Omental fat pad (tissue), 4 donors: ENCODE measurements at places on chromosomes 2 and 18. TPM values are rescaled to one million over a fixed set of nuclear protein-coding genes. Genes with fewer than 3 reads are reported as not detected.

The LYPD1 gene
- total RNA-seq, result 0.48 TPM

The RAB17 gene
- 0.84 TPM for total RNA-seq

The GDF7 gene
- total RNA-seq, result 0.19 TPM

The CHN1 gene
- total RNA-seq, result 9.7 TPM

The PLCL1 gene
- 9.9 TPM for total RNA-seq

The NAT8 gene
- not detected for total RNA-seq

The TACR1 gene
- 4.1 TPM for total RNA-seq

The NPHP1 gene
- 4.1 TPM for total RNA-seq

The AFG3L2 gene
- 41.9 TPM for total RNA-seq

The SERPINB13 gene
- not detected for total RNA-seq

- DNase-seq, result no peak
These were observed 98.1 kb downstream of the SP3 start for GRCh38 chr2:173866874-173867618.

DNA sequence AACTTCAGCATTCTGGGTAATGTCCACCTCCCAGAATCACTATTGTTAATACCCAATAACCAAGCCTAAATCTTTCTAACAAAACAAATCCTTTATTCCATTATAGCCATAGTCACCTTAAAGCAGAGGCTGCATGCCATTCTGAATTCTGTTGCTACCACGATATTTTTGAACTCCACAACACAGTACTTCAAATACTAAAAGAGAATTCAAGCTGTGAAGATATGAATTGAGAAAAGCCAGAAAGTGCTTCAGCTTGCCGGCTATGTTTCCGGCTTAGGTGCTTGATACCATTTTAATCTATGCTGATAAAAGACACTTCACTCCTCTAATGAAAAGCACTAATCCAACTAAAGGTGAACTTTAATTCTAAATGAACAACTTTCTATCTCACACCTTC lies 41.3 kb downstream of the GAREM1 start:
- no peak for DNase-seq

GRCh38 chr2:104523921-104524320 lies 330.0 kb upstream of the POU3F3 start:
- DNase-seq, result no peak

DNA sequence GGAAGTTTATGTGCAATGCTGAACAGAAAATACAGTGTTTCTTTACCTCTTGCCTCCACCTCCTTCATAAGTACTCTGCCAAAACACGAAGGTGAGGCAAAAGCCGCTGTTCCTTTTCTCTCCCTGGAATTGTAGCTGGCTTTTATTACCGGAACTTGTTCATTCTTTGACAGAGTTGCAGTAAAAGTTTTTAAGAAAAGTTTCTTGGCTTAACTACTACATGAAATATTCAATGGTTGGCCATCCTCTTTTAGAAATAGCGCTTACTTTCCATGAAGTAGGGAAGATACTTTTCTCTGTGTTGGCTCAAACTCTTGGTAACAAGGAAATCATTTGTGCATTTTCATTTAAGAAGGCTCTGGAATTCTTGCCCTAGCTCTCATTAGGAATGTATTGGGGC lies 950.7 kb upstream of the FANCL start:
- no peak for DNase-seq

DNA sequence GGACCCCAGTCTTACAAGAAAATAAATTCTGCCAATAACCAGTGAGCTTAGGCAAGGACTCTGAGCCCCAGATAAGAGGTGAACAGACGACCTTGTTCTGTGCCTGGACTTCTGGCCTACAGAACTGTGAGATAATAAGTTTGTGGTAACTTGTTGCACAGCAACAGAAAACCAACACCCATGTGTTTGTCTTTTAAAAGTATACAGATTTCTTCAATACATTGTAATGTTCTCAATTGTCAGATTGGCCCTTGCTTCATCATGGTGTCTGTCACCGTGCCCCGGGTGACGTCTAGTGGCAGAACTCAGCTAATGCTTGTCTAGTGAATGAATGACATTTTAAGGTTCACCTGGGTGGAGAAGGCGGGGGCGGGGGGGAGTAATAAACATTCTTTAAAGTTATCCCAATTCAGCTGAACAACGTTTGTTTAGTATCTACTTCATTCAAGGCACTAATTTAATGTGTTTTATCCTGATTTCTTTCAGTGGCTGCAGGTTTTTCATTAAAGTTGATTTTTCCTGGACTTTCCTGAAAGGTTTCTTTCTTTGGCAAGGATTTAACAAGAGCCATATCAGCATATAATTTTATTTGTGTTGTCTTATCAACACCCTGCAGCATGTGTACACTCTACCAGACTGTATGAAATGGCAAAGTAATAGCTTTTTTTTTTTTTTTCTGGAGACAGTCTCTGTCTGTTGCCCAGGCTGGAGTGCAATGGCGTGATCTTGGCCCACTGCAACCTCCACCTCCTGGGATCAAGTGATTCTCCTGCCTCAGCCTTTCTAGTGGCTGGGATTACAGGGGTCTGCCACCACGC lies 123.8 kb upstream of the DLX2 start:
- no peak for DNase-seq

GRCh38 chr2:23606196-23606595 lies 221.2 kb downstream of the KLHL29 start:
- no peak for DNase-seq

DNA sequence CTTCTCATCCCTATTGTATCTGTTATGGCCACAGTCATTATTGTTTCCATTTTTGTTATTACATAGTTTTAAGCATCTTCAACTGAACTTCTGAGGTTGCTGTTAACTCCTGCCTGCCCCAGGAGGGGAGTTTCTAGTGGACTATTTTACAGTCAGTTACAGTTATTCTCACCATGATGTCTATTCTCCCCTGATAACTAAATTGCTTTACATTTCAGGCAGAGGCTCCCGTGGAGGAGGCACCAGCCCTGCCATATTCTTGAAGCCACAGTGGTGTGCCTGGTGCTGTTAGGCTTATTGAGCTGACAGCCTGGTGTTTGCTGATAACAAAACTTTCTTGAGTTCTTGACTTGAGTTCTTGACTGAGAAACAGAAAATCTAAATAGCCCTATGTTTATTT lies 256.4 kb downstream of the TFCP2L1 start:
- no peak for DNase-seq

DNA sequence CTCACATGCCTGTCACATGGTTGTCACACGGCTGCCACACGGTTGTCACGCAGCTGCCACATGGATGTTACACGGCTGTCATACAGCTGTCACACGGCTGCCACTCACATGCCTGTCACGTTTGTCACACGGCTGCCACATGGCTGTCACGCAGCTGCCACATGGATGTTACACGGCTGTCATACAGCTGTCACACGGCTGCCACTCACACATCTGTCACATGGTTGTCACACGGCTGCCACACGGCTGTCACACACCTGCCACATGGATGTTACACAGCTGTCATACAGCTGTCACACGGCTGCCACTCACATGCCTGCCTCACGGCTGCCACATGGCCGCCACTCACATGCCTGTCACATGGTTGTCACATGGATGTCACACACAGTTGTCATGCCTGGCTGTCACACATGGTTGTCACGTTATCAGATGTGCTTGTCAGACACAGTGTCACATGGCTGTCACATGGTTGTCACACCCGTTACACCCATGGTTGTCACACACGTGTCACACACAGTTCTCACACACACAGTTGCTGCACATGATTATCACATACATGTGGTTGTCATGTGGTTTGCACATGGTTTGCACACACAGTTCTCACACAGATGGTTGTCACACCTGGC lies 19.4 kb downstream of the KCNG2 start:
- no peak for DNase-seq

DNA sequence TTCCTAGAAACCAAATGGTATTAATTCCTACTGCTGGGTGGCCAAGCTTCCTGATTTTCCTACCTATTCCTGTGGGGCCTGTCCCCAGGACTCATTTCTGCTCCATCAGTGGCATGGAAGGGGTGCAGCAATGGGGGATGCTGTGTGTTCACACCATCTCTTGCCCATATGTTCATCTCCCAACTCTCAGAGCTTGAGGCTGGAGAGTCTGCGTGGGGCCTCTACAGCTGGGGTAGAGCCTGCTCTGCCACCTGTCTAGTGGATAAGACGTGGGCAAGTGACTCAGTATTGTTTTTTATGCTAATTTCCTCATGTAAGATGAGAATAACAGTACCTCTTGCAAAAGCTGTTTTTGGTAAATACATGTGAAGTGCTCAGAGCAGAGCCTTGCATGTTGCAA lies 149.8 kb downstream of the ACTR3 start:
- no peak for DNase-seq

DNA sequence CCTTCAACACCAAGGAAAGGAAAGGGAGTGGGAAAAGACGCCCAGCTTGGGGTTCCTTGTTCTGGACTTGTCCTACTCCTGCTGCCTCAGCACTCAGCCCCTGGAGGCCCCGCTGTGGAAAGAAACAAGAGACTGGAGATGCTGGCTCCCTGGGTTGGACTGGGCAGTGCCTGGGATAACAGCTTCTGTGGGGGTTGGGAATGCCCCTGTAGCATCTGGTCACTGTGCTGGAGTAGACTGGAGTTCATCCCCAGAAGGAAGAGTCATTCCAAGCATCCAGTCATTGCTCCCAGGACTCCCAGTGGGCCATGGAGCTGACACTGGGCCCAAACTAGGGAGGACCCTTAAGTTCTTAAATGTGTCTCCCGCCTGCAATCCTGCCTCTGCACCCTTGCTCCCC lies 129.3 kb upstream of the HAAO start:
- DNase-seq, result peak; percentile 20

DNA sequence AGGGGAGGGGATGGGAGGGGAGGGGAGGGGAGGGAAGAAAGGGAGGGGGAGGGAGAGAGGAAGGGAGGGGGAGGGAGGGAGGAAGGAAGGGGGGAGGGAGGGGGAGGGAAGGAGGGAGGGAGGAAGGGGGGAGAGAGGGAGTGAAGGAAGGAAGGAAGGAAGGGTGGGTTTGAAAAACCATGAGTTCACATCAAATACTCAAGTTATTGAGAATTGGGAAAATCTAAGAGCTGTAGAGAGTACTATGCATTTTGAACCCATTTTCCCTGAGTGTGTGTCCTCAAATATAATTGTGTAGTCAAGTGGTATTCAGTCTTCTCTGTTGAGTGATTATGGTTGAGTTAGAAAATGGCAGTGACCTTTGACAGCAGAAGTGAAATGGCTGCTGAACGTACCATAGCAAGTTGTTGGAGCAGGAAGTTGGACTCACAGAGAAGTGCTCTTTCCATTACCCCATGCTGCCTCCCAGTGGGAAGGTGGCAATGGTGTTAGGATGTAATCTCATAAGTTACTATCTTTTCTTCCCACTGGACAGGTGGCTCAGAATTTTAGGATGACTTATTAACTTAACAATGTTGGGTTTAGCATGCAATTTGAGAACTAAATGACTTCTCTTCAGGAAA lies 214.6 kb downstream of the SETBP1 start:
- DNase-seq, result no peak

DNA sequence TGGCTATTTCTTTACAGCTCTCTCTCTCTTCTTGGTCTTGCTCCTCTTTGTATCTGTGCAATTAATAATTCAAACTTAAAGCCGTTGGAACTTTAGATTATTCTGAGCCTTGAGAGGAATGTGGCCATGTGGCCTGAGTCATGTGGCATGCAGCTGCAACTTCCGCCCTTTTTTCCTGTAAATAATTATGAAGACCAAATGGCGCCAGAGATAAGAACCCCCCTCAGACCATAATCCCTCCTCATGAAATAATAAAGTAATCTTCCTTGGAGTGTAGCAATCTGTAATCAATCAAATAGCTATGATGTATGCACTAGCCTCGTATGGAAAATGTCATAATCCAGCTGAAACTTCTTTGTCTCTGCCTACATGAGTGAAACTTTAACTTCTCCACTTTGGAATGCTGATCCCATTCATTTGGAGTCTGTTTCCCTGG lies 13.5 kb upstream of the TWSG1 start:
- DNase-seq, result no peak

GRCh38 chr18:13998571-13998970 lies 83.2 kb upstream of the MC2R start:
- DNase-seq, result no peak

DNA sequence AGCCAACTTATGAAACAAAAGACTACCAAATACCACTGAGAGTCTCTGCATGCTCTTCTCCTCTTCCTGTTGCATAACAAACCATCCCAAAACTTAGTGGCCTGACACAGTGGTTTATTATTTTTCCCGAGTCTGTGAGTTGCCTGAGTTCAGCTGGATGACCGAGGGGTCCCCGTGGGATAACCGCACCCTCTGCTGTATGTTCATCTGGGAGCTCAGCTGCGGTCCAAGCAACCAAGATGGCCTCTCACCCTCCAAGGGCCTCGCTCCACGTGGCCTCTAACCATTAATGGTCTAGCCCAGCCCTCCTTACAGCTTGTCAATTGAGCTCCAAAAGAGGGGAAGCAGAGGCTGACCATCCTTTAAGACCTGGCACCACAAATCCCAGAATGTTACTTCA lies 17.1 kb downstream of the ITM2C start:
- DNase-seq, result no peak

DNA sequence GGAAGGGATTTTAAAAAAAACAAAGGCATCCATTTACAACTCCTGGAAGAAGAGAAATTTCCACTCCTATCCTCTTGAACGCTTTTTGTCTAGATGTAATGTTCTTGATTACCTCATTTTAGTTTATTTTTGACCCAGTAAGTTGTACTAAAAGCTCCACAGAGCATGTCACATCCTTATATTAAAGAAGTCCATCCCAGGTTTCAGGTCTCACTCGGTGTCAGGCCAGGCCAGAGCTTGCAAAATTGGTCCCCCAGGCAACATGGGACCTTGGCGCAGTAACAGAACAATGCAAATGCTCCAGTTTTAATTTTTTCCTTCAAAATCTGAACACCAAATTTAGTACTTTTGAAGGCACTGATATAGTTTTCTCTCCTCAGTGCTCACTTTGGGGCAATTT lies 218.4 kb upstream of the REV1 start:
- DNase-seq, result no peak

GRCh38 chr2:42924418-42924886 lies 132.1 kb upstream of the HAAO start:
- peak; percentile 66 for DNase-seq

DNA sequence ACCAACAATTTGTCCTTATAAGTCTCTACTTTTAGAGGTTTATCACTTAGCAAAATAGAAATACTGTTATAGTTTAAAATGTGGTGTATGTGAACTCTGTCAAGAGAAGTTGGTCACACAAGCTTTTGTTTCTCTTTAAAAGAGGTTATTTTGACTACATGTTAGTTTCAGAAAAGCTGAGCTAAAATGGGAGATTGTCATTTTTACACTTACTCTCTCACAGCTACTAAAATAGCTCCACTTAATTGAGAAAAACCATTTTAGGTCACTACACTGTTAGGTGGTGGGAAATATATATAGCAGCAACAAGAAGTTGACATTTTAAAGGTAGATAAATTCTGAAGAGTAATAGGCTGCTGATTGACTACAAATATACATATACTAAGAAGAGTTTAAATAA lies 161.5 kb upstream of the KCNJ3 start:
- DNase-seq, result no peak

GRCh38 chr18:3631887-3632286 lies 181.9 kb downstream of the TGIF1 start:
- no peak for DNase-seq

- no peak for DNase-seq
These were observed 450.7 kb upstream of the PIK3C3 start for GRCh38 chr18:41504316-41504715.
